ENCODE measurements at places on chromosomes 3 and 15.
A peak's percentile ranks its signal among the peaks of the same experiment; 100 is the strongest.

GRCh38 chr3:111571907-111572460, 23.2 kb downstream of the ZBED2 start:
- DNase-seq, result no peak

DNA sequence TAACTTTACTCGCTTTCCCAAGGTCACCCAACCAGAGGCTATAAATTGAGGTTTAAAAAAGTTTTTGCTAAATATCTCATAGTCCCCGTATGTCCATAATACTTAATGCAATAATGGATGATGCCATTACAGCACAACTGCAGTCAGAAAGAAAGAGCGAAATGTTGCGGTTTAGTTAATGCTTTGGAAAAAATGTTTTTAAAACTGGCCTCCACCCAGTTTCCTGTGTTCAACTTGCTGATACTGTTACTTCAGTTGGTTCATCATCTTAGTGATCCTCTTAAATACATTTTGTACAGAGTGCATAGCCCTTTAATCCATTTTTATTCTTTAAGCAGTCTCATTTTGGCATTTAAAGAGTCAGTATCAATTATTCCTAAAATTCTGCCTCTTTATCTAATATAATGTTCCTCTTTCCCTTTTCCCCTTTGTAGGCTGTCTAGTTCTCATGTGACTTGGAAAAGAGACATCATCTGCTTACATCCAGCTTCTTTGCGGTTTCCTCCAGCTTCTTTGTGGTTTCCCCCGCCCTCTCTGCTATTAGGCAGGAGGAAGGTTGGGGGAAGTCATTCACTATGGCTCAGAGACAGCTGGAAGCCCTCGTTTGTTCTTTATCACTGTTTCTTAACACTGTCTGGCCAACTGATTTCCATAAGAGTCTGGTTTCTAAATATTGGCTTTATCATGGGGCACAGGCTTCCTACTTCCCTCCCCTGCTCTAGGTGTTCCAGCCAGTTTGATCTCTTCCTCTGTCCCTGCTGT, 154.3 kb downstream of the GOLIM4 start:
- no peak for DNase-seq

- peak; percentile 65 for DNase-seq
Measured at GRCh38 chr3:45100981-45101407, 45.2 kb downstream of the CDCP1 start.

GRCh38 chr3:13277860-13278531, 142.1 kb downstream of the NUP210 start:
- DNase-seq, result no peak

GRCh38 chr3:67657192-67657591, 2.8 kb upstream of the SUCLG2 start:
- DNase-seq, result no peak

- DNase-seq, result no peak
Measured at GRCh38 chr3:138467931-138468330, 33.5 kb downstream of the ESYT3 start.

- DNase-seq, result no peak
Measured at GRCh38 chr15:86139828-86140227, 60.2 kb downstream of the AGBL1 start.

DNA sequence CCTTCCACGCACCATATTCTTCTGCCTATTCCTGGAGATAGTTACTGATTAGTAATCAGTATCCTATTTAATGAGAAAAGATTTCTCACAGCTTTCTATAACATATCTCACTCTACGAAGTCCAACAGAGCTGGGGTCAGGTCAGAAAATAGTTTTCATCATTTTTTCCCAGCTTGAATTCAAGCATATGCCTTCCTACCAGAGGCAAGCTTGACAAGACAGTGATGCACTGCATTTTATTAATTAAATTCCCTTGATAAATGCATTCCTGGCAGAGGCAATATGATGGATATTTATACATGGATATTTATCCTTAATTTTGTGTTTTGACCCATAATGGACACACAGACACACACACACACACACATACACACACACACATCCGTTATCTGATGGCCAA, 961.4 kb downstream of the EPHA3 start:
- no peak for DNase-seq

DNA sequence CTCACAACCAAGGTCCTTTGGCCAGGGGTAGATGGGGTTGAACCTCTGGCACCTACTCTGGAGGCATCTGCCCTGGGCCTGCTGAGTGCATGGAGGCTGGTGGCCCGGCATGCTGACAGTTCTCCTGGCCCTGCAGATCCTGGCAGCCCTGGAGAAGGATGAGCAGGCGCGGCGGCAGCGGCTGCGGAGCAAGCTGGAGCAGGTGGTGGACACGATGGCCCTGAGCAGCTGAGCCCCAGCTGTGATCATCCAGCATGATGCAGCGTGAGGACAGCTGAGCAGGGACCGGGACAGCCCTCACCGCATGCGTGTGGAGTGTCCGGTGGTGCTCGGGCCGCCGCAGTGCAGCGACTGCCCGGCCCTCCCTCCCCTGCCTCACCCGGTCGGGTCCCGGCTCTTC, 50.9 kb downstream of the PLXNA1 start:
- no peak for DNase-seq

DNA sequence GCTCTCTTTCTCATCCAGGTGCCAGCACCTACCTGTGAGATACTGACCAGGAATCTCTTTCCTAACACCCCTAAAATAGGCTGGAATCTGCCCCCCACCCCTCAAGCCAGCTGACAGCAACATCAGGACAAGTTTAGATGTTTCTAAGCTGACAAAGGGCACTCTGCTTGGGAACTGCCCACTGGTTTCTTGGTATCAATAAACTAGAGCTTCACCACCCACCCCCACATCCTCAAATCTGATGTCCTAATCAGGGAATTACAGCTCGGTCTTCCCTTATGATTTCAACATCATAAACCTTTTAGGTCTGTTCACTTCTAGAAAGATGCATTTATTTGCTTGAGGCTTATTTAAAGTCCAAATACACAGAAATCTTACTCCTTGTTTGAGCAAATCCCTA, 34.7 kb downstream of the CEP19 start:
- no peak for DNase-seq
